ENCODE measurements at places on chromosomes 6 and 20.

GRCh38 chr6:27768556-27768955 is 143.6 kb downstream of the OR2B2 start:
- DNase-seq: no peak

GRCh38 chr6:132504757-132505156 is 8.2 kb downstream of the STX7 start:
- no peak for DNase-seq

GRCh38 chr6:41239467-41240159 is 11.5 kb downstream of the TREML4 start:
- DNase-seq: no peak

- no peak for DNase-seq
These were observed 296.8 kb upstream of the TSHZ2 start for GRCh38 chr20:52675375-52675774.

- DNase-seq: no peak
These were observed 38.8 kb downstream of the ADNP start for GRCh38 chr20:50892394-50892793.

GRCh38 chr6:101167638-101168037 is 225.9 kb upstream of the GRIK2 start:
- no peak for DNase-seq

DNA sequence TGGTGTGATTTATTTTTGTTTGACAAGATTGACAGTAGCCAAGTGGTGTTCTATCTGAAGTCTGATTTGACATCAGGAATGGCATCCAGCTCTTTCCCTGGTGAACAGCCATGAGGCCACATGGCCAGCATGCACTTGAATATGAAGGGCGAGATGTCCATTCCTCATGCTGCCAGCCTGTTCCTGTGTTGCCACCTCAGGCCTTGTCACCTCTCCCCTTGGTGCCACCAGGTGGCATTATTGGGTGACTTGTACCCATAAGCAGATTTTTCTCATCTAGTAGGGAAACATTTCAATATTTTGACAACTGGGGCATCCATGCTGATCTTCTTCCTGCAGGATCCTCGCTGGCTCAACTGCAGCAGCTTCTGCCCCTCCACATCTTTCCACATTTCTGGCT is 199.1 kb downstream of the ERMARD start:
- no peak for DNase-seq

GRCh38 chr20:48594533-48594932 is 233.3 kb downstream of the PREX1 start:
- no peak for DNase-seq

GRCh38 chr6:164069350-164069990 is 655.0 kb downstream of the QKI start:
- DNase-seq: no peak

GRCh38 chr6:100304575-100304974 is 160.1 kb downstream of the SIM1 start:
- no peak for DNase-seq

- DNase-seq: no peak
These were observed 172.4 kb downstream of the PLCB4 start for GRCh38 chr20:9241232-9241692.

DNA sequence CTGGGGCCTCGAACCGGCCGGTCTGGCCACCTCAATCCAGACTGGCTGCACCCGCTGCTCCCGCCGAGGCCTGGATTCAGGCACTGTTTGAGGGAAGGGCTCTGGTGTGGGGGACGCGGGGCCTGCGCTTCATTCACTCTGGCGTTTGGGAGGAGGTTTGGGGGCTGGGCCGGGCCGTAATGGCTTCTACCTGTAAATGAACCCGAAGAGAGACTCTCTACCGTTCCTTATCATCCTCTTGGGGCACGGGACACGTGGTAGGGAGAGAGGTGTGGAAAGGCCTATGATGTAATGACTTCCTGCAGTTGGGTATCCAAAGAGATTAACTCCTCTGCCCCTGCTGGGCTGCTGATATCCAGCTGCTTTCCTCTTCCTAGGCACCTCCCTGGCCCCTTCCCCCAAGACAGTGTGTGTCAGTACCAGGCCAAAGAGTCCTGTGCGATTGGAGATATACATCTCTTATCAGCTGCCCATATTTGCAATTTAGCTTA is 1.8 kb downstream of the FOXO3 start:
- no peak for DNase-seq

DNA sequence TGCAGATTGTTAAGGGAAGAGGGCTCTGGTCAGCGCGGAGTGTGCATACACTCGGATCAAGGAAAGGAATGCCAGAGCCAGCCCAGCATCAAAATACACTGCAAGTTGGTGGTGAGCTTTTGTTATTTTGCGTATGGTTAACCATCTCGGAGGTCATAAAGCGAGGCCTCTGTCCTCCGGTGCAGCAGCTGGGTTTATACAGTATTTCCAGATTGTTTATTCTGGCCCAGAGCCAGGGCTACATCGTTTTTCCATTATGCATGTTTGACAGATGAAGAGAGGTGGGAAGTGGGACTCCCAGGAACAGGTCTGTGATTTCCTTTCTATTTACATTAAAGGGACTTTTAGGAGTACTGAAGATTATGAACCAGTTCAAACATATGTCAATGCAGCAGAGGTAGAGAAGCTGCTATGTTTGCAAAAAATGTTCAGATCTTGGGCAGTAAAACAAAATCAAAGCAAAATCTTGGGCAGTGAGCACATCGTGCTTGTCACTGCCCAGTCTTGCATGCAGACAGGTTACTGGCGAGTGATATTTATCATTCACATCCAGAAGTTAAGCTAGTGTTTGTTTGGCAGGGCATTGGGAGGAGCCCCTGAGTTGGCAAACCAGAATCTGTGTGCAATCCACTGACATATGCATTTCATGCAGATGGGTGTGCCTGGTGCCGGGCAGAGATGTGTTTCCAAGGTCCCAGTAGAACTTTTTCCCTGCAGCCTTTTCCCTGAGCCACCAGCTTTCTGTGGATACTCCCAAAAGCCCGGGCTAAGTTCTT is 256.3 kb upstream of the TAB2 start:
- DNase-seq: no peak

- no peak for DNase-seq
These were observed 209.7 kb downstream of the HDGFL1 start for GRCh38 chr6:22779062-22779461.

DNA sequence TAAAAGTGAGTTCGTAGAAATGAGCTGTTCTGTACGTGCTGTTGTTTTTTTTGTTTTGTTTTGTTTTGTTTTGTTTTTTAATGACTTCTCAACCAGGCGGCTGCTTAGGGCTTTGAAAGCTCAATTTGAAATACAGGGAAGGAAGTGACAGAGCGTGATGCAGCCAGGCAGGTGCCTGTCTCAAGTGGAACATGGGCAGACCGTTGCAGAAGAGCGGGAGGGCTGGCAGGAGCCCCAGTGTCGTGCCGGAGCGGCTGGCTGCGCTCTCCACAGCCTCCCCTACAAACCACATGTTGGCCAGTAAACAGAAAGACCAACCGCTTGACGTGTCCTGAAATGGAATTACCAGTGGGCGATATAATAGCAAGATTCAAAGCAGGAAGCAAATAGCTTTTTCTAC is 164.9 kb upstream of the RREB1 start:
- DNase-seq: no peak

GRCh38 chr20:48770700-48771442 is 56.9 kb downstream of the PREX1 start:
- DNase-seq: no peak

GRCh38 chr6:43081043-43081442 is 4.9 kb downstream of the PTK7 start:
- no peak for DNase-seq
